AG09309 (cell line): ENCODE measurements at places on chromosomes 5 and 9.

GRCh38 chr5:103523319-103523718, 39.3 kb downstream of the NUDT12 start:
- no peak for DNase-seq

DNA sequence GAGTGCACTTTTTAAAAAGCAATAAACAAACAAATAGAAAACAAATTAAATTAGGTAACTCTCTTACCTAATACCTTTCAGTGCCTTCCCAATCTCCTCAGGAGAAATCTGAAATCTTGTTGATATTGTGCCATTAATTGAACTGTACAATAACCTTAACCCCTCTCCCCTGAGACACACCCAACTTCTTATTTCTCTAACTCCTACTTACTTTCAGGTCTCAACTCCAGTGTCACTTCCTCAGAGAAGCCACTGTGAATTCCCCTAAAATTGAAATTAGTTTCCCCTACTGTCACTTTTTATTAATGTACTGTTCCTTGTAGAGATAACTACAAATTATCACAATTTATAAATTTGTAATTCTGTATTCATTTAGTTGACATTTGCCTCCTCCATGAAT, 295.3 kb upstream of the TNC start:
- DNase-seq, result no peak

- DNase-seq, result no peak
Observed at GRCh38 chr9:101727612-101728524, 10.6 kb downstream of the GRIN3A start.

- no peak for DNase-seq
Observed at GRCh38 chr9:137610944-137611343, 5.5 kb downstream of the ARRDC1 start.

- DNase-seq, result peak; percentile 24
Observed at GRCh38 chr5:36607114-36607571, 737 bp downstream of the SLC1A3 start.

- DNase-seq, result no peak
Observed at GRCh38 chr9:134800791-134801339, 79.7 kb upstream of the FCN2 start.

DNA sequence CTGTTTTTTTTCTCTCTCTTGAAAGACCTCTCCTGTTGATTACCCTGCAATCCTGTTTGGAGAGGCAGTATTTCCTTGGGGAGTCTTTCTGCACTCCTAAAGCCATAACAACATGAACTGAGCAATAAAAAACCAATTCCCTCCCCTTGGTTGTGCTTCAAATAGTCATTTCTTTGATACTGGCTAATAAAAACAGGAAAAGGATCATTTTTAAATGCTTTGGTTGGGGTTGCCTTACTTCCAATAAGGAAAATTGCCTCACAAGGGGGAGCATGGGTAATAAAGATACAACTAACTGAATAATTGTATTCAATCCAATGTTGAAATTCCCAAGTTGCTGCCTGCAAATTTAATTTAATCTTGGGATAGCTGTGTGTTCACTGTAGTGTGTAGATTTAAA, 13.9 kb downstream of the FBXL7 start:
- DNase-seq, result no peak

GRCh38 chr9:98801561-98801960, 5.2 kb upstream of the ANKS6 start:
- DNase-seq, result no peak

DNA sequence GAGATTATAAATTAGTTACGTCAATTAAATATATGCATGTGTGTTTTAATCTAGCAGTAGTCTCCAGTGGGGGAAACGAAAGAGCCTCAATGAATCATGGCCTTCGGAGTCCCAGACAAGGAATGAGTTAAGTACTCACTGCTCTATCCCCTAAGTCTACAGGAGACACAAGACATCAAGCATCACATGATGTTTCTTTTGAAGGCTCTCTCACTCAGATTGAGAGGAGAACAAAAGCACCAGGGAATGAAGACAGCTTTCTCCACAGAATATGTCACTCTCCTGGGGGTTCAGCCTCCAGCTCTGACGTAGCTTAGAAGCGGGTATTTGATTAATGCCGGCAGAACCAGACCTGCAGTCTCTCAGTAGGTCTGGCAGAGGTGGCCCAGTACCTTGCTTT, 381.4 kb downstream of the ACTL7B start:
- DNase-seq, result no peak

DNA sequence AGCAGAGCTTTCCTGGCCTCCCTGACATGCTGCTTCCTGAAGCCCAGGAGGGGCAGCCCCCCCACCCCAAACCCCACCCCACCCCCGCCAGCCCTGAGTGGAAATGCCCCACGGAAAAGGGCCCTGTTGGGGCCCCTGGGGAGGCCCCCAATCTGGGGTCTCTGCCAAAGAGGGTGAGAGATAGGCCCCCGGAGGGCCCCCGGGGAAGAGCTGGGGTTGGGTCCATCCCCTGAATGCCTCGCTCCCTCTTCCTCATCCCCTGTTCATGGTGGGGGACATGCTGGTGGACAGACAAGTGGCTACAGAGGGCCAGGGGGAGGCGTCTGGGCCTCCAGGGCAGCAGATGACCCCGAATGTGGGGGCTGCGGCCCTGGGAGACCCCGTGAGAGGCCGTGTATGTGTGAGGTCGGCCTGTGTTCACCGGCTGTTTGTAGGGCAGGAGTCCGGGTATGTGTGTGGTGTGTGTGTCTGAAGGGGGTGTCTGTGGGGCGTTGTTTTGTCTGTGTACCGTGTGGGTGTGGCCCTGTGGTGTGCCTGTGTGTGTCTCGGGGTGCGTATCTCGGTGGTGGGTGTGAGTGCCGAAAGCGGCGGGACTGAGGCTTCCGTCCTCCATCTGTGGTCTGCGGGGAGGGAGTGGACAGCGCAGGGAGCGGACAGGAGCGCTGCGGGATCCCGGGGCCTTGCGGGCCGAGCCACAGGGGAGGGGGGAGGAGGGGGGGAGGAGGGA, 11.3 kb downstream of the C9orf50 start:
- DNase-seq, result no peak

DNA sequence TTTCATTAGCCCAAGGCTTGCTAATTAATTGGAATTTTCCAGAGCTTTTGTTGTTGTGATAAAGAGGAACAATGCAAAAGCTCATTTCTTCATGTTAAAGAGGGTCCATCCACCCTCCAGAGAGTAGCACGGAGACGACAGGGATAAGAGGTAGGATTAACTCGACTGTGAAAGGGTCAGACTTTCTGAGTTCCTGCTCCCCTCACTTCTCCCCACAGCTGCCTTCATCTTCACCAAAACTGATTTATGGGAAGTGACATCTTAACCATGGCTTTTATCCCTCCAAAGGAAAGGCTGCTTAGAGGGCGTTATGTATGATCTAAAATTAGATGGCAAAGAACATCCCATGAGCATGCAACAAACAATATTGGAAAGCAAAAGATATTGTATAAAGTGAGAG, 135.5 kb downstream of the GLIS3 start:
- DNase-seq, result no peak

DNA sequence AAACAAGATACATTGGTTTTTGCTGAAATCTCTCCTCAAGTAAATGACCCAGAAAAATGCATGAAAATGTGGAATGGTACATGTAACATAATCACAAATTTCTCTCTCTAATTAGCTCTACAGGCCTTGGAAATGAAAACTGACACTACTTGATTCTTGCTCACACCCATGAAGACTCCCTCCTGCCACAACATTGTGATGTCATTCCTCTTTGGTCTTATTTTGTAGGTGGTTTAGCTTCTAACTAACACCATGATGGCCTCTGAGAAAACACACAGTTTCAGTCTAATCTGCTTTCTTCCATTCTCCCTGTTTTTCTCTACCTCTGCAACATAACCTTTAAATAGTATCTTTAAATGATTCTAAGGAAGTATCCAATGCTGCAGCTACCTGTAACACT, 78.6 kb upstream of the FAM174A start:
- DNase-seq, result no peak

GRCh38 chr9:124438091-124438490, 12.2 kb upstream of the ADGRD2 start:
- DNase-seq, result no peak

DNA sequence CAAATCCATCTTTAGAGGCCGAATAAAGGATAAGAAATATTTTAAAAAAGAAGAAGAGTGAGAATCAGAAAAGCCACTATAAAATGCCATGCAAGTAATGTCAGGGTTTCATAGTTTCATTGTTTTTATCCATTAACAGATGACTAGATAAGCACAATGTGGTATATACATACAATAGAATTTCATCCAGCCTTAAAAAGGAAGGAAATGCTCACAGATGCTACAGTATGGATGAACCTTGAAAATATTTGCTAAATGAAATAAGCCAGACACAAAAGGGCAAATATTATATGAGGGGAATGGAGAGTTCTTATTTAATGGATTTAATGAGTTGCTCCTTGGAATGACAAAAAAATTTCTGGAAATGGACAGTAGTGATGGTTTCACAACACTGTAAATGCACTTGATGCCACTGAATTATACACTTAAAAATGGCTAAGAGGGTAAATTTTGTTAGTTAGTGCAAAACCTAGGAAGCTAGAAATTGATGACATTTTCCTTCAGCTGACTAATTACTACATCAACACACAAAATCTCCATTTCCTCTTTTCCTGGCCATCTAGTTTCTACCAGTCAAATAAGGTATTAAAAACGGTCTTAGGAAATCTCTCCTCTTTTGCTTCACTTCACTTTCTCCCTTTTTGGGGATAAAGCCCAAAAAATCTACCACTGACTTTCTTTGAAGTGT, 86.6 kb downstream of the GNA14 start:
- DNase-seq, result no peak

- DNase-seq, result no peak
Observed at GRCh38 chr5:35668794-35669193, 51.1 kb downstream of the SPEF2 start.

DNA sequence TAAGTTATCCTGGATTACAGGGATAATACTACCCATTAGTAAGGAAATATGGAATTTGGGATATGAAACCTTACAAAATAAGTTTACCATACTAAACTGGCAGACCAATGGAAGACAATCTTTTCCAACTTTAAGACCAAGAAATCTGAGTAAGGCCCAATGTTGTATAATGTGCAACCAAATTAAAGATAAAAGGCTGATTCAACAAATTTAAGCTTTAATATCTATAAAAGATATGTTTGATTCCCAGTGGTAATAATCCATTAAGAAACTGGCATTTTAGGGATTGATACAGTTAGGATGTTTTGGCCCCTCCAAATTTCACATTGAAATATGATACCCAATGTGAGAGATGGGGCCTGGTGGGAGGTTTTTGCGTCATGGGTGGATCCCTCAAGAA, 66.6 kb downstream of the DROSHA start:
- no peak for DNase-seq

DNA sequence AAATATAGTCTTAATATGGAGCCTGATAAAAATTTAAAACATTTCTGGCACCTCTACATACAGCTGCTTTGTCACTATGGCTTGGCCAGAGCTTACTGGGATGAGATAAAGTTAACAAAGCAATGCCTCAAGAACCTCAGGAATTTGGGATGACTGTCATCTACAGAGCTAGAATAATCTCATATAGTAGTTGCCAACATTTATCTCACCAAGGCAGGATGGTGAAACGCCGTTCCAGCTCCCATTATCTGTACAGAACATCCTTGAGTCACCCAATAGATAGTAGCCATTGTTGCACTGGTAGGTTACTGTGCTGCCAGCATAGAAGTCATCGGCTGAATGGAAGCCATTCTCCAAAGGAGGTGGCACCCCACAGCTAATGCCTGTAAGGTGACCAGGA, 94.6 kb upstream of the TXNDC8 start:
- peak; percentile 46 for DNase-seq

GRCh38 chr9:125513668-125514413, 193.2 kb downstream of the MAPKAP1 start:
- DNase-seq, result peak; percentile 25

DNA sequence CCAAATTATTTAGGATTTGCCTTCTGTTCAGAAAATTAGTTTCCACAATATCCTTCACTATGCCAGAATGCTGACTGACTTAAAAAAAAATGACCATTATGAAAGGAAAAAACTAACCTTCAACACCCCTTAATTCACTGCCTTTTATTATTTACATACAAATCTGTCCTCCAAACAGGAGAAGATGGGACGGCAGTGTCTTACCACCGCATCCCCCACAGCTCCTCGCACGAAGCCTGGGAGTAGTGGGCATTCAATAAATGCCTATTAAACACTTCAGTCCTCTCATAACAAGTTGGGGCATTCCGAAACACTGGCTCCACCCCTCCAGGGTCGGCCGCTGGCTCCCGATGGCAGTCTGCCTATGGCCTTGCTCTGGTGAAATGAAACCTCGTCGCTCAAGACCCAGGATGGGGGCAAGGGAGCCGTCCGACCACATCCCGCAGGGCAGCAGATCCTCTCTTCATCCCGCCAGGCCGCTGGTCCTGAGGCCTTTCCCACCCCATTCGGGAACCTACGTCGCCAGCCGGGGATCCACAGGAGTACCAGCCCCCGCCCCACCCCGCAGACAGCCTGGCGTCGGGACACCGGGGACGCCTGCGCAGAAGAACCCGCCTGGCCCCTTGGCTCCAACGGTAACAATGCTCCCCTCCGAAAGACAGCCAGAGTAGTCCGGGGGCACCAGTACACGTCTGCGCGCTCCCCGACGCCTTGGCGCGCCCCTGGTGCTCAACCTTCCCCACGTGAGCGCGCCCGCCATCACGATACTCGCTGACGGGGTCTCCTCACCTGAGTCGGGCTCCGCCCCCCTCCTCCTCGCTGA, 613 bp downstream of the ZBTB5 start:
- DNase-seq, result no peak

DNA sequence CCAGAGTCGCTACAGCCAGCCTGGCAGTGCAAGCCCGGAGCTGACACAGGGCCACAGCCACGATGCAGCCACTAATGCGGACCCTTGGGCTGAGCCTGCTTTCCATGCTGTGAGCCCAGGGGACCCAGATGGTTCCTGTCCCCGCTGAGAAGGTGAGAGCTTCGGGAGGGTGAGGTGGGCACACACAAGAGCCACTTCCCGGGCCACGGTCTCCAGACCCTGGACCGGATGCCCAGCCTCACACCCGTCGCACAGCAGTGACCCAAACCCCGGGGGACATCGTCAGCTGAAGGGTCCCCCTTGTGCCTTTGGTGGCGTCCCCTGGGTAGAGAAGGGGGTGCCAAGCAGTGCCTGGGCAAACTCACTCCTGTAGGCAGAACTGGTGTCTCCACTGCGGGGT, 13.4 kb downstream of the PAEP start:
- DNase-seq, result no peak

GRCh38 chr5:113446358-113446927, 11.7 kb upstream of the TSSK1B start:
- DNase-seq, result no peak

- no peak for DNase-seq
Observed at GRCh38 chr5:150486402-150487198, 21.3 kb upstream of the NDST1 start.

DNA sequence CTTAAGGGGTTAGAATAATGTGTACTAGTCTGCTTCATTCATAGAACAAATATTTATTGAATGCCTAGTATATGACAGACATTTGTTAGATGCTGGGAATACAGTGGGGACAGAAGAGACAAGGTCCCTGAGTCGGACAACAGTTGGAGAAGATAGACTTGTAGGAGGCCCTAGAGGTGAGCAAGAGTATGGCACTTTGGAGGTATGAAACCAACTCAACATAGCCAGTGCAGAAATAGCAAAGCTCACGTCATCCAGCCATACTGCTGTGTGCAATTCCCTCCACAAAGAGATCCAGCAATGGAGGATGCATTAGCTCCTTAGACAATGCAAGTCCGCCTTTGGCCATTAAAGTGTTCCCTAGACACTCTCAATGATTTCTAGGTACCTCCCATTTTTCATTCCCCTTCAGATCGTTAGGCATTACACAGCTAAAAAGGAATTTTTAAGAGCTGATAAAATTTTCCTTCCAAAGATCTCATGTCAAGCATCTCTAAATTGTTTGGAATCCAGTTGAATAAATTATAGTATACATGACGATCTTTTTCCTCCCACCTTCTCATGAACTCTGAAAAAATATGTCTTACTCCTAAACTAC, 1949.6 kb upstream of the WWC1 start:
- DNase-seq, result no peak
